K562 (cell line): ENCODE measurements at places on chromosomes 7 and 10.

- no peak for DNase-seq
These were observed 17.5 kb upstream of the KIF20B start for GRCh38 chr10:89683883-89684282.

GRCh38 chr7:95919556-95919955, 147.2 kb downstream of the DYNC1I1 start:
- DNase-seq: no peak

DNA sequence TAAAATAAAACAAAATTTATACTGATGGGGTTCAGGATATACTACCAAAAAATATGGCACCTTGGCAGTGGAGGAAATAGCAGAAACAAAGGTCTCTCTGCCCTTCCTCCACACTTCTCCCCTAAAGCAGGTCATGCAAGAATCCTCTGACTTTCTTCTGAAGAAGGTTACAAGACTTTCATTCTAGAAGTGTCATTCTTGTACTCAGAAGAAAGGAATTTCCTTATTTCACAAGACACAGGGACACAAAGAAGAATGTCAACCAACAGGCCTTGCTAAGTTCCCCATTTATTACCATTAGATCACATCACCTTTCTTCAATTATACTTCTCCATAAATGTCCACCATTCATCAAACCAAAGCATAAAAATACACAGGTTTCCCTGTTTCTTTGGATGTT, 470.2 kb downstream of the PAXIP1 start:
- DNase-seq: no peak

DNA sequence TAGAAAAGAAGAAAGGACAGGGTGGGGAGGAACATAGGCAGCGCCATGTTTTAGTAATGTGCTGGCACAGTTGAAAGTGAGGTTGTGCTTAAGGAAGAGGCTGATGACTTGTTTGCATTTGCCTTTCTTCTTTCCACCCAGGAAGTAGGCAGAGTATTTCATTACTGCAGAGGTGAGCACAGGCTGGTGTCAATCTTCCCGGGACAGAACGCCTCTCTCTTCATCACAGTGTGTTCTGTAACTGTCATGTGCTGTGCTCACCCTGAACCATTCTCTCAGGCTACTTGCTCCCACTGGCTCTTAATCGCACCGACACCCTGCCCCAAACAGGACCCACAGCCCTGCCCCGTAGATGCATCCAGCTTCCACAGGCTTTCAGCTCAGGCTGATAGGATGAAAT, 135.8 kb upstream of the YAE1 start:
- DNase-seq: no peak

- DNase-seq: no peak
These were observed 2.3 kb upstream of the SEMA3C start for GRCh38 chr7:80921130-80921529.

- no peak for DNase-seq
These were observed 263.8 kb downstream of the PTEN start for GRCh38 chr10:88127269-88127668.

- no peak for DNase-seq
These were observed 134.2 kb downstream of the OR13A1 start for GRCh38 chr10:45180946-45181875.

- no peak for DNase-seq
These were observed 318.5 kb downstream of the SH2D4B start for GRCh38 chr10:80856186-80856585.

- DNase-seq: no peak
These were observed 259.7 kb downstream of the PAXIP1 start for GRCh38 chr7:154743206-154743605.

DNA sequence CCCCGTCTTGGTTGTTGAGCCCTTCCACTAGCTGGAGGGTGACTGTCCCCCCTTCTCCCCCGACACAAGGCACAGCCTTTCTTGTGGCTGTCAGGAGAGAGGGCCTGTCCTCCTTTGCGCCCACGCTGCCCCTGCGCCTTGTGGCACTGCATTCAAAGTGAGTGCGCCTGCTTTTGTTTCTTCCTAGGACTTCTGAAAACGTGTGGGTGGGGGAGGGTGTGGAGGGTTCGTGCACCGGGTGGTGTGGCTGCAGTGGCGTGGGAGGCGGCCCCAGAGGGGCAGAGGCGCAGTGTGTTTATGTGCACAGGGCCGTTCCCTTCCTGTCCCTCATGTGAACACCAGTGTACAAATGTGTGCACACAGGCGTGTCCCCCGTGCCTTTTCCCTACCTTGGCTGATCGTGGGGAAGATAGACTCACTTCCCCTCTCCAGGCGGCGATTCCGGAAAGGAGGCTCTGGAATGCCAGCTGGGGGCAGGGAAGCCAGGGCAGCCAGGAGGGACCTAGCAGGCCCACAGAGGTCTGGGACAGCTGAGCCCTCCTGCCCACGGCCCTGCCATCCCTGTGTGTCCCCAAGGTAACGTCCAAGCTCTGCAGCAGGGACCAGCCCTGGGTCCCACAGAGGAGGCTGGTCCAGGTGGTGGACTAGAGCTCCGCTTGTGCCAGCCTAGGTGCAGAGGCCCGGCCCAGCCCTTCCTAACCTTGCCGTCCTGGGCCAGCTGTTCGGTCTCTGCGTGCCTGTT, 88.8 kb downstream of the LHPP start:
- DNase-seq: no peak
